Immature natural killer cell (primary cell): ENCODE measurements at places on chromosomes 4 and X.
A peak's percentile ranks its signal among the peaks of the same experiment; 100 is the strongest.

DNA sequence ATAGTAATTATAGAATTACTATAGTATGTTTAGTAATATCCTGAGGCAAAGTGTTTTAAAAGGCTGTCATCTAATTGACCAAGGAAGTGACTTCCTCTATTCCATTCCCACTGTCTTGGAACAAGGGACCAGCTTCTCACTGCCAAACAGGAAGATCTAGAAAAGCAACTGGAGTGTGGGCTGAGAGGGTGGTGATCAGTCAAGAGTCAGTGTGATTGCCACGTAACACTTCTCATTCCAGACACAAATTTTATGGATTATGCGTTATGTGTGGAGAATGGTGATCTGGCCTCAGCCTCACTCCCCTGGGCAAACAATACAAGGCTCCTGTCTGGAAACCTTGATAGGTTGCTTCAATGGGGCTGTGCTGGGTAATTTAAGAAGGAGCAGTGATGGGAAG is 60.0 kb downstream of the RRAGB start:
- H3K27ac ChIP-seq, result no peak overlapping the region
- no peaks in the 10 kb centered on the region for H3K27me3 ChIP-seq
- no peak overlapping the region for H3K4me3 ChIP-seq
- no peak for DNase-seq

- H3K4me3 ChIP-seq, result no peak overlapping the region
- H3K27ac ChIP-seq, result no peak overlapping the region
- no peaks in the 10 kb centered on the region for H3K27me3 ChIP-seq
- no peaks in the 10 kb centered on the region for H3K36me3 ChIP-seq
- no peaks in the 10 kb centered on the region for H3K4me1 ChIP-seq
- DNase-seq, result no peak
Observed at GRCh38 chr4:134243742-134244713, 42.4 kb upstream of the PABPC4L start.

DNA sequence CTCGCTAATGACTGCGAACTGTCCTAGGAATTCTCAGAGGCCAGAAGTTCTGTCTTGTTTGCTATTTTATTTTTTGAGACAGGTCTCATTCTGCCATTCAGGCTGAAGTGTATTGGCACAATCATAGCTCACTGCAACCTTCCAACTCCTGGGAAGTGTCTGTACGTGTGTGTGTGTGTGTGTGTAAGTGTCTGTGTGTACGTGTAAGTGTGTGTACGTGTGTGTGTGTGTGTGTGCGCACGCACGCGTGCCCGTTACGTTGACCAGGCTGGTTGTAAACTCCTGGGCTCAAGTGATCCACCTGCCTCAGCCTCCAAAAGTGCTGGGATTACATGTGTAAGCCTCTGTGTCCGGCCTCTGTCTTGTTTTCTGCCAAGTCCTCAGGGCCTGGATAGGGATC is 10.4 kb upstream of the CDK16 start:
- no peak overlapping the region for H3K27ac ChIP-seq
- DNase-seq, result no peak
- H3K4me1 ChIP-seq, result peaks cover 3% of the 10 kb centered on the region
- no peak overlapping the region for H3K4me3 ChIP-seq
- H3K36me3 ChIP-seq, result peaks cover 54% of the 10 kb centered on the region
- no peaks in the 10 kb centered on the region for H3K27me3 ChIP-seq

GRCh38 chrX:12799118-12799517 is 7.9 kb downstream of the PRPS2 start:
- no peak for DNase-seq
- H3K27me3 ChIP-seq, result peaks cover 8% of the 10 kb centered on the region
- peaks cover 5% of the 10 kb centered on the region for H3K4me1 ChIP-seq
- H3K27ac ChIP-seq, result no peak overlapping the region
- H3K36me3 ChIP-seq, result peaks cover 3% of the 10 kb centered on the region

DNA sequence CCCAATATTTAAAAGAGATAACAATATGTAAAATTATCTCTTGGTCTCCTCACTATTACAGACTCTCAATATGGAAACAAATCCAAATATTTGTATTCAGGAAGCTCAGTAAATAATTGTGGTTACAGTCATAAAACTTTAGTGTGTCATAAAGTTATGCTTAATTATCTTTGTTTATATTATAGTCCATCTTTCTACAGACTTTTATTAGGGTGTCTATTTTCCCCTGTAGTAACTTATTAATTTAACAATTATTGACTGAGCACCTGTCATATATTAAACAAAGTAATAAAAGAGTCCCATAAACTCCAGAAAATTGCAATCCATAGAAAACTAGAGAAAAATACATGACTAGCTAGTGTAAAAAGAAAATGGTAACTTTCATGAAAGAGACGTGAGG is 61.6 kb upstream of the GPM6A start:
- H3K27ac ChIP-seq, result no peak overlapping the region
- H3K36me3 ChIP-seq, result no peaks in the 10 kb centered on the region
- no peaks in the 10 kb centered on the region for H3K27me3 ChIP-seq
- H3K4me3 ChIP-seq, result no peak overlapping the region
- no peaks in the 10 kb centered on the region for H3K4me1 ChIP-seq
- no peak for DNase-seq

GRCh38 chr4:48698029-48698971 is 81.8 kb downstream of the FRYL start:
- H3K36me3 ChIP-seq, result no peaks in the 10 kb centered on the region
- peaks cover 63% of the 10 kb centered on the region for H3K4me1 ChIP-seq
- H3K27me3 ChIP-seq, result no peaks in the 10 kb centered on the region
- no peak for DNase-seq
- no peak overlapping the region for H3K4me3 ChIP-seq

DNA sequence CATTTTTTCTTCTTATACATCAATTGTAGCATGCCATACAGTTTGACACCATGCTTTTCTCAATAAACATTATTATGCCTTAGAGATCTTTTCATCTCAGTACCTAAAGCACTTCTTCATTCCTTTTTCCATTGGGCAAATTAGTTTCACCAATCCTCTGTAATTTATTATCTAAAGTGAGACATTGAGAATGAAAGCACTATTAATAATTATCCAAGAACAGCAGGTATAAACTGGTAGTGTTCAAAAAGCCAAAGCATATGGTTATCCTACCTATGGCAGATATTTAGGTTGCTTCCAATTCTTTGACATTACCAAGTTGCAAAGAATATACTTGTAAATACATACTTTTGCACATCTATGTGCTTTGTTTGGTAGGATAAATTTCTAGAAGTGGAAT is 15.6 kb downstream of the LAMTOR3 start:
- H3K27ac ChIP-seq, result no peak overlapping the region
- no peak for DNase-seq
- H3K36me3 ChIP-seq, result peaks cover 43% of the 10 kb centered on the region

- H3K4me1 ChIP-seq, result no peaks in the 10 kb centered on the region
- no peak for DNase-seq
- peaks cover 4% of the 10 kb centered on the region for H3K27me3 ChIP-seq
- no peaks in the 10 kb centered on the region for H3K36me3 ChIP-seq
Observed at GRCh38 chr4:151195801-151196200, 81.2 kb upstream of the PRSS48 start.

GRCh38 chr4:139795527-139796314 is 130.1 kb downstream of the MGST2 start:
- H3K27me3 ChIP-seq, result peaks cover 2% of the 10 kb centered on the region
- no peak for DNase-seq
- H3K27ac ChIP-seq, result no peak overlapping the region
- peaks cover 5% of the 10 kb centered on the region for H3K4me1 ChIP-seq

- no peak for DNase-seq
- H3K27me3 ChIP-seq, result no peaks in the 10 kb centered on the region
- H3K36me3 ChIP-seq, result no peaks in the 10 kb centered on the region
- H3K4me3 ChIP-seq, result no peak overlapping the region
Observed at GRCh38 chr4:86108137-86108536, 251.7 kb downstream of the MAPK10 start.

- no peak for DNase-seq
- peak overlapping the region; percentile 81 for H3K4me3 ChIP-seq
- peaks cover 3% of the 10 kb centered on the region for H3K36me3 ChIP-seq
- no peak overlapping the region for H3K27ac ChIP-seq
Observed at GRCh38 chrX:40166582-40166981, 68.8 kb upstream of the BCOR start.

GRCh38 chr4:139319571-139319970 is 17.3 kb upstream of the NDUFC1 start:
- H3K27me3 ChIP-seq, result peaks cover 2% of the 10 kb centered on the region
- peak overlapping the region; percentile 5 for H3K27ac ChIP-seq
- no peak for DNase-seq
- H3K36me3 ChIP-seq, result no peaks in the 10 kb centered on the region

GRCh38 chr4:113078066-113078465 is 28.6 kb downstream of the ANK2 start:
- DNase-seq, result no peak
- H3K36me3 ChIP-seq, result no peaks in the 10 kb centered on the region
- no peaks in the 10 kb centered on the region for H3K27me3 ChIP-seq
- H3K4me1 ChIP-seq, result no peaks in the 10 kb centered on the region
- H3K4me3 ChIP-seq, result no peak overlapping the region

DNA sequence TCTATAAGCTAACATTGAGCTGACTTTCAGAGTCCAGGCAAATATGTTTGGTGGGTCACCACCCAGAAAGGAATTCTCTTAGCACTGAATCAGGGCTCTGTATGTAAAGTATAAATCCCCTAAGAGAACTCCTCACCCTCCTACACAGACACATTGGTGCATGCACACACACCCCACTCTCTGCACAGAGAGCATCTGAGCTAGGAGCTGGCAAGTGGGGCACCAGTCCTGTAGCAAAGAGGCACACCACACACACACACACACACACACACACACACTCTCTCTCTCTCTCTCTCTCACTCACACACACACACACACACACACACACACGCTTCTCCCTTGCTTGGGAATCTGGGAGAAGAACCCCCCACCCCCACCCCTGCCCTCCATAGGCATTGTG is 3.2 kb downstream of the SLITRK2 start:
- no peak for DNase-seq
- H3K4me1 ChIP-seq, result no peaks in the 10 kb centered on the region
- H3K27ac ChIP-seq, result no peak overlapping the region
- no peak overlapping the region for H3K4me3 ChIP-seq

- H3K4me1 ChIP-seq, result no peaks in the 10 kb centered on the region
- H3K4me3 ChIP-seq, result no peak overlapping the region
- DNase-seq, result peak; percentile 5
Observed at GRCh38 chrX:11724122-11725017, 33.7 kb upstream of the MSL3 start.

GRCh38 chrX:94961730-94962129 is 1287.7 kb downstream of the FAM133A start:
- no peak overlapping the region for H3K4me3 ChIP-seq
- no peak for DNase-seq
- no peaks in the 10 kb centered on the region for H3K36me3 ChIP-seq
- no peak overlapping the region for H3K27ac ChIP-seq

DNA sequence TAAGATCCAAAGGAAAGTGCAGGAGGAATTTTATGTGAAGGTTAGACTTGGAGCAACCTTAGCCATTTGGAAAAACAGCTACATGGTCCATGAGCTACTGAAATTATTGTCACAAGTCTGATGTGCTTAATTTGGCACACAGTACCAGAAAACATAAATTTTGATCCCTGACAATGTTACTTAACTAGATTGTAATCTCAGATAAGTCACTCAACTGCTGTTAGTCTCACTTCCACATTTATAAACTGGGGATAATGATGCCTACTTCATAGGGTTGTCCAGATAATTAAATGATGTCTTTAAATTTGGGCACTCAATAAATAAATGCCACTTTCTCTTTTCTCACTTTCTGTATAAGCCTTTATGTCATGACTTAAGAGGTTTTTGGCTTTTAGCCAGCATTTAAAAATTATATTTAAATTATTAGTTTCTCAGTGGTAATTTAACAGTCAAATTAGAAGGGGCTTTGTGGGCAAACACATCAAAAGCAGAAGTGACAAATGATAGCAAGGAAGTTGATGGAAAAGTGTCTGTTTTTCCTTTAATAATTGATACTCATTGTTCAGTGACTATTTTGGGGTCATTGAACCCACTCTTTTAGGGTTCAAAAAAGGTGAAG is 58.3 kb downstream of the PAQR3 start:
- peaks cover 6% of the 10 kb centered on the region for H3K36me3 ChIP-seq
- H3K4me1 ChIP-seq, result no peaks in the 10 kb centered on the region
- DNase-seq, result no peak
- no peak overlapping the region for H3K4me3 ChIP-seq
- H3K27ac ChIP-seq, result no peak overlapping the region

DNA sequence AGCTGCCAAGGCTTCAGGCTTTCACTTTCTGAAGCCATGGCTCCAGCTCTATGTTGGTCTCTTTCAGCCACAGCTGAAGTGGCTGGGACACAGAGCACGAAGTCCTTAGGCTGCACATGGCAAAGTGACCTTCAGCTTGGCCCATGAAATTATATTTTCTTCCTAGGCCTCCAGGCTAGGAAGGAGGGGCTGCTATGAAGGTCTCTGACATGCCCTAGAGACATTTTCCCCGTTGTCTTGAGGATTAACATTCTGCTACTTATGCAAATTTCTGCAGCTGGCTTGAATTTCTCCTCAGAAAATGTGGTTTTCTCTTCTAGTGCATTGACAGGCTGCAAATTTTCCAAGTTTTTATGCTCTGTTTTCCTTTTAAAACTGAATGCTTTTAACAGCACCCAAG is 99.8 kb upstream of the KCNIP4 start:
- no peaks in the 10 kb centered on the region for H3K4me1 ChIP-seq
- no peaks in the 10 kb centered on the region for H3K27me3 ChIP-seq
- no peak overlapping the region for H3K4me3 ChIP-seq
- no peak overlapping the region for H3K27ac ChIP-seq

- no peaks in the 10 kb centered on the region for H3K27me3 ChIP-seq
- no peaks in the 10 kb centered on the region for H3K36me3 ChIP-seq
- H3K4me1 ChIP-seq, result no peaks in the 10 kb centered on the region
- no peak for DNase-seq
- H3K27ac ChIP-seq, result no peak overlapping the region
Observed at GRCh38 chr4:116942315-116942714, 143.1 kb downstream of the TRAM1L1 start.

GRCh38 chrX:84339507-84340364 is 151.7 kb upstream of the RPS6KA6 start:
- H3K4me3 ChIP-seq, result no peak overlapping the region
- no peaks in the 10 kb centered on the region for H3K4me1 ChIP-seq
- no peak for DNase-seq
- peaks cover 7% of the 10 kb centered on the region for H3K27me3 ChIP-seq
- H3K27ac ChIP-seq, result no peak overlapping the region

DNA sequence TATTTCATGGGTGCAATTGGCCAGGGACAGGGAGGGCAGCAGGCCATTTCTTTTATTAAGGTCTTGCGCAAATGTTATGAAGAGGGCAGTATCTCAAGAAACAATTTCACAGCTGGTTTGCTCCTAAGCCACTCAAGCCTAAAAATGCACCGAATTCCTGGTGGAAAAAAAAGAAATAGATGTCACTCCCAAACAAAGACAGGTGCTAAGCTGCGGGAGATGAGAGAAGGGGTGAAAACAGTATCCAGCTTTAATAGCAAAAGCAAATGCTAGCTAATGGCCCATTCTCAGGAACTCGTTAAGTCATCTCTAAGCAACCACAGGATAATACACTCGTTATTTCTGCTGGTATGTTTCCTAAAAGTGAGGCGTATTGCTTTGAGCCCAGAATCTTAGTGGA is 116.4 kb downstream of the ARX start:
- no peaks in the 10 kb centered on the region for H3K4me1 ChIP-seq
- H3K27ac ChIP-seq, result no peak overlapping the region
- H3K36me3 ChIP-seq, result peaks cover 3% of the 10 kb centered on the region
- no peak overlapping the region for H3K4me3 ChIP-seq

GRCh38 chr4:7785017-7785416 is 154.6 kb downstream of the AFAP1 start:
- no peaks in the 10 kb centered on the region for H3K36me3 ChIP-seq
- H3K4me3 ChIP-seq, result no peak overlapping the region
- DNase-seq, result no peak
- H3K27ac ChIP-seq, result no peak overlapping the region
